ENCODE measurements at places on chromosomes 16 and 17. TPM values are rescaled to one million over a fixed set of nuclear protein-coding genes. Genes with fewer than 3 reads are reported as not detected.

The NLGN2 gene
- 2.9 TPM for total RNA-seq

DNA sequence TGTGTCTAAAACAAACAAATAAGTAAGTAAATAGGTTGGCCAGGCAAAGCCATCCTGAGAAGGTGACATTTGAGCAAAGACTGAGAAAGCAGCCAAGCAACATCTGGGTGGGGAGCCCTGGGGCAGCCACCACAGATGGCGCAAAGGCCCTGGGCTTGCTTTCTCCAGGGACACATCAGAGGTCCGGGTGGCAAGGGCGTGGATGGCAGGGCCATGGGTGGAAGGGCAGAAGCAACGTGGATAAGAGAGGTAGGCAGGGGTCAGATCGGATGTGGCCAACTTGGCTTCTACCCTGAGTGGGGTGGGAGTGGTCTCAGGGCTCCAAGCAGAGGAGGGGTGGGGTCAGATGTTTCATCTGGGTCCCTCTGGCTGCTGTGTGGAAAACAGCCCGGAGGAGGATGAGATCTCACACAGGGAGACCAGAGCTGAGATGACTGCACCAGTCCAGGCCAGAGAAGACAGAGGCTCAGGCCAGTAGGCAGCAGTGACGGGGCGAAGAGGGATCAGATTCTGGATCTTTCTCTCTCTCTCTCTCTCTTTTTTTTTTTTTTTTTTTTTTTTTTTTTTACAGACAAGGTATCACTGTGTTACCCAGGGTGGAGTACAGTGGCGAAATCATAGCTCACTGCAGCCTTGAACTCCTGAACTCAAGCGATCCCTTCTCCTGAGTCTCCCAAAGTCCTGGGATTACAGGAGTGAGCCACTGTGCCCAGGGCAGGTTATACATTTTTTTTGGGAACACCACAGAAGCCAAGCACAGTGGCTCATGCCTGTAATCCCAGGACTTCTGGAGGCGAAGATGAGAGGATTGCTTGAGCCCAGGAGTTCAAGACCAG is 6.1 kb upstream of the SPN start:
- peaks cover 18% of the 10 kb centered on the region for H3K4me1 ChIP-seq
- no peak overlapping the region for H3K4me3 ChIP-seq
- no peak overlapping the region for H3K27ac ChIP-seq
- DNase-seq, result no peak

DNA sequence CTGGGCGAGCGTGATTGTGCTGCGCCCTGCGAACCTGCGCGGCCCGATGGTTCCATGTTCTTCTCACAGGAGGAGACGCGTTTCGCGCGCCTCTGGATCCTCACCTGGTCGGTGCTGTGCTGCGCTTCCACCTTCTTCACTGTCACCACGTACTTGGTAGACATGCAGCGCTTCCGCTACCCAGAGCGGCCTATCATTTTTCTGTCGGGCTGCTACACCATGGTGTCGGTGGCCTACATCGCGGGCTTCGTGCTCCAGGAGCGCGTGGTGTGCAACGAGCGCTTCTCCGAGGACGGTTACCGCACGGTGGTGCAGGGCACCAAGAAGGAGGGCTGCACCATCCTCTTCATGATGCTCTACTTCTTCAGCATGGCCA is 1.0 kb downstream of the FZD2 start:
- peaks cover 77% of the 10 kb centered on the region for H3K27me3 ChIP-seq
- peak; percentile 63 for DNase-seq
- H3K4me1 ChIP-seq, result peaks cover 18% of the 10 kb centered on the region
- H3K4me3 ChIP-seq, result peak overlapping the region; percentile 86
- H3K36me3 ChIP-seq, result no peaks in the 10 kb centered on the region

DNA sequence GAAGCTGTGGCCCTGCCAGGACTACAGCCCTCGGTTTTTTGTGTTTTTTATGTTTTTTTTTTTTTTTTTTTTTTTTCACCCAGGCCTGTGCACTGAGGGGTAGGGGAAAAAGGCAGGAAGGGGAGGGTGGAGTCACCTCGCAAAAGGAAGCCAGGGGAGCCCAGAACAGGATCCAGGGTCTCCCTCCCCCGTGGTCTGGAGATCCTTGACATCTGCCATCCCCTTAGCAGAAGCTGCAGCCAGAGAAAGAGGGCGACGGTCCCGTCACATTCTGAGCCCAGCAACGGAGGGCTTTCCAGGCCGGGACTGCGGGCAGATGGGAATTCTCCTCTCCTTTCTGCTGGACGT is 29.1 kb upstream of the PHOSPHO1 start:
- H3K4me3 ChIP-seq, result peak overlapping the region; percentile 84
- H3K27me3 ChIP-seq, result peaks cover 18% of the 10 kb centered on the region
- peak overlapping the region; percentile 75 for H3K27ac ChIP-seq
- no peaks in the 10 kb centered on the region for H3K36me3 ChIP-seq
- peaks cover 13% of the 10 kb centered on the region for H3K4me1 ChIP-seq

GRCh38 chr16:50909831-50910735 is 168.2 kb downstream of the CYLD start:
- no peaks in the 10 kb centered on the region for H3K4me1 ChIP-seq
- DNase-seq, result no peak
- no peak overlapping the region for H3K27ac ChIP-seq
- no peak overlapping the region for H3K4me3 ChIP-seq

DNA sequence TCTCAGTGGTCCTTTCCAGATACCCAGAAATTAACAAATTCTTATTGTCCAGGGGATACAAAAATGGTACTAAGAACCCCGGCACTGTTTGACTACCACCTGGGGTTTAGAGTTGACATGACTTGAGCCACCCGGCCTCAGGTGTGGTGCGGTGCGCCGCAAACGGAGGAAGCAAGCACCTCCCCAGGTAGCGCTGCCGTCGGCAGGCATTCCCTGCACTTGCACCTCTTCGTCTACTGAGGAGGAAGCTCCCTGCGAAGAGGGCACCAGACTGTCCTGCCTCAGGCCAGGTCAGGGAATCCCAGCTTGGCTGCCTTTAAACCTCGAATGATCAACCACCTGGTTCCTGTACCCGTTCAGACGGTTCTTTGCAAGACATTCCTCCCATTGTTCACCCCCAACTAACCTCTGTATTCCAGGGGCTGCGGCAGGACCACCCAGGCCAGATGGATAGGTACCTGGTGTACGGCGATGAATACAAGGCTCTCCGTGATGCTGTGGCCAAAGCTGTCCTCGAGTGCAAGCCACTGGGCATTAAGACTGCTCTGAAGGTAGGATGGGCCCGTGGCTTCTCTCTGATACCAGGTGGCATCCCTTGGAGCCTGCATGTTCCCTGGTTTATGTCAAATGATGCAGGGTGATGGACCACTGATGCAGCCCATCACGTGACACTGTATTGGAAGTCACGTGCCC is 40.8 kb upstream of the ENDOV start:
- no peaks in the 10 kb centered on the region for H3K27me3 ChIP-seq
- no peak for DNase-seq
- peak overlapping the region; percentile 25 for H3K27ac ChIP-seq

The HYDIN gene
- not detected for total RNA-seq

The CCL1 gene
- total RNA-seq, result 111 TPM

GRCh38 chr17:82372249-82373071 is 895 bp downstream of the UTS2R start:
- peaks cover 42% of the 10 kb centered on the region for H3K27me3 ChIP-seq
- no peaks in the 10 kb centered on the region for H3K36me3 ChIP-seq
- peaks cover 16% of the 10 kb centered on the region for H3K4me1 ChIP-seq
- H3K4me3 ChIP-seq, result peak overlapping the region; percentile 32

The ALOX12B gene
- 0.88 TPM for total RNA-seq

The ATP6V0D1 gene
- total RNA-seq, result 31.8 TPM
